ENCODE measurements at places on chromosomes 5 and 9.

DNA sequence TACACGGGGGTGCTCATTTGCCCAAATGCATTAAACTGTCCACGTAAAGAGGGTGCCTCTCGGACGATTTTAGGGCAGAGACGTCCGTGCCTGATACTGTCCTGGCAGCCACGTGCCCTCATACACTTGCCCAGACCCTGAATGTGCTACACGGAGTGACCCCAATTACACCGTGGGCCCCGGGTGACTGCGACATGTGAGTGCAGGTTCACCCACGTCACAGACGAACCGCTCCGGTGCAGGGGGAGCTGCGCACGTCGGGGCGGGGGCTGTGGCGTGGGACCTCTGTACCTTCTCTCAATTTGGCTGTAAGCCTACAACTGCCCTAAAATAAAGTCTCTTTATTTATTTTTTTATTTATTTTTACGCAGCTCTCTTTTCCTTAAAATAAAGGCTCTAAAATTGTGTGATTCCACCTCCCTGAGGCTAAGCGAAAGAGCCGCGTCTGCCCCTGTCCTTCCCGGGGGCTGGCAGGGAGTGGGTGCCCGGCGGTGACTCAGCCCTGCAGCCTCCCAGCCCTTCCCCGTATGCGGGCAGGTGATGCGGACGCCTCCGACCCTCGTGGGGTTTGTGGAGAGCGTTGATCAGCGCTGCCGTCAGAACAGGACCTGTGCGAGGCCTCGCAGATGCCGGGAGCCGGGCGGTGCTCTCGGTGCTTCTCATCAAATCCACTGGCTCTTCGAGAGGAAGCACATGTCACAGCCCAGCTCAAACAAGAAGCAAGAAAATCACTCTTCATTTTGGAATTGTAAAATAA is 9.2 kb upstream of the EGFL7 start:
- no peak for DNase-seq

DNA sequence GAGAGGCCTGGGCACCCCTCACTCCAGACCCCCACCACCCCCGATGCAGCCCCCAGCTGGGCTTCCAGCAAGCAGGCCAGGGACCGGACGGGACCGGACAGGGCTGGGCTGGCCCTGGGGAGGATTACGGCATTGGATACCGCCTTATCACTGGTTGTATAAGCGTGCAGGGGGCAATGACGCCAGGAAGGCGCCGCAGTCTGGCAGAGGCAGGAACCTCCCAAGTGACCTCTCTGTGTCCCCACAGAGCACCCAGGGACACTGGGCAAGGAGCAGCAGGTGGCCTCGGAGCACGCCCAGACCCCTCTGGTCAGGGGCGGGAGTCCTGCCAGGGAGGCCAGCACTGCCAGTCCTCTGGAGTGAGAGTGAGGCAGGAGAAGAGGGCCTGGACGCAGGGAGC is 723 bp upstream of the LCN15 start:
- DNase-seq = no peak

DNA sequence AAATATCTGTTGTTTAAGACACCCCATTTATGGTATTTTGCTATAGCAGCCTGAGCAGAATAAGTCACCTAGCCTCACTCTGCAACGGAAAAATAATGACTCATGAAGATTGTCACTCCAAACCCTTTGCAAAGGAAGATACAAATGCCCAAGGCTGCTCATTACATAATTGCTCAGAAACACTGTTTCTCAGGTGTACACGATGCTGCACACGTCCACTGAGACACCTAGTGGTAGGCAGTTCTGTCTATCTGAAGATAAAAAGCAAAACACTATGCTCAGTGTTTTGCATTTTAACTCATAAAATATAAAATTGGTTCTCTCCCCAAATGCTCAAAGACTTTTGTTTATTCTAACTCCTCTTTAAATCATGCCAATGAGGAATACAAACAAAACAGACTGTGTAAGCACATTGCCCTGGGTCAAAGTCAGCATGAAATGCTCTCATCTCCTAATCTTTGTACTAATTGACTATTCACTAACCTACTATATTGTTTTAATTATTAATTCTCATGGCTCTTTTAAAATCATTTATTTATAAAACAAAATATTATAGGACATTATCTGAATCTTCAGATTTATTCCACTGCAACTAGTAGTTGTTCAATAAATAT is 7.7 kb upstream of the TSLP start:
- DNase-seq = no peak

DNA sequence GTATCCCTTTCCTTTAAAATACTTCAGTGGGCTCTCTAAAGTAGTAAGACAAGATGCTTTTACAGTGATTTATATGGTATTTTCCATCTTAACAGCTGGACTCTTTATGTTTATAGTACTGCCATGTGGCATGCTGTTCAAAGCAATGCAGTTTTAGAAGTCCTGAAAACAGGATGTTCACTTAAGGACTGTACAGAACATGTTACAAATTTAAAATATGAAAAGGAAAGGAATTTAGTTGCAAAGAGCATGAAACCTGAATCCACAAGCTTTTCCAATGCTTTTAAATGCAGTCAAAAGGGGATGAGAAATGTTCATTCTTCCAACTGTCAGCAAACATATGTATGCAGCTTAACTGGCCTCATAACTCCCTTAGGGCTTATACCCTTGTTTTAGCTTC is 580.2 kb downstream of the EFNA5 start:
- no peak for DNase-seq

DNA sequence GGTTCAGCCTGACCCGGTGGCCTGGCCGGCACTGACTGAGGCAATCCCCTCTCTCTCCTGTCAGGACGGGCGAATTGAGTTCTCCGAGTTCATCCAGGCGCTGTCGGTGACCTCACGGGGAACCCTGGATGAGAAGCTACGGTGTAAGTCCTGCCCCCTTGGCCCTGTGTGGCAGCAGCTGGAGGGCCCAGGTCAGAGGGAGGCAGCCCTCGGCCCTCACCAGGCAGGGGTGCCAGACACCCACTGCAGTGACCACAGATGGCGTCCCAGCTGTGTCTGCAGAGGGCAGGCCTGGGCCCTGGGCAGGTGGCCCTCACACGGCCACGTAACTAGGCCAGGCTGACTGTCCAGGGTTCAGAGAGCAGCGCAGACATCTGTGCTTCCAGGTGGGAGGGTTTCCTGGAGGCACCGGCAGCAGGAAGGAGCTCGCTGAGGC is 45.9 kb upstream of the HMCN2 start:
- DNase-seq = no peak

DNA sequence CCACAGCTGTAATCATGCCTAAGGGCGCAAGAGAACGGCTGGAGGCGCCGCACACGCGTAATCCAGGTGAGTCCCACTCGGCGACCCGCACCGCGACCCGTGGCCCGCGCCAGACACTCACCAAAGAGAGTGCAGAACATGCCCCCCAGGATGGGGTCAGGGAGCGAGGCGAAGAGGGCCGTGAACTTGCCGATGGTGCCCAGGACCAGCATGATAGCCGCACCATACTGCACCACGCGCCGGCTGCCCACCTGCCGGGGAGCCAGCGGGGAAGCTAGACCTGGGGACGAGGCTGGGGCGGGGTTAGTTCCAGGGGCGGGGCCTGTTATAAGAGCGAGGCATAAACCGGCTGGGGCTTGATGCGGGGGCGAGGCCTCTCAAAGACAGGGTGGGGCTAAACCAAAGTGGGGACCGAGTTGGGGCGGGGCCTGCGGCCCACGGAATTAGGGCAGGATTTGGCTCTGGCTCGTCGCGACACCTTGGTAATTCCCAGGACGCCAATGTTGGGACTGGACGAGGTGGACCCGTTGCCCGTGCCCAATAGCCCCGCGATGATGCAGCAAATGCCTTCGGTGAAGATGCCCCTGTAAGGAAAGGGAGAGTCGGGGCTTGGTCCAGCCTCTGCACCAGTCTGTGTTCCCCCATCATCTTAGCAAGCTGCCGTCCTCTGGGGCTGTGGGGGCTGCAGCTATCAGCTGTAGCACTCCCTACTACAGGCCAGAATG is 4.8 kb downstream of the SLC23A1 start:
- DNase-seq = no peak
